ENCODE measurements at places on chromosomes 1 and 21.

- DNase-seq = no peak
These were observed 68.9 kb upstream of the TSPAN2 start for GRCh38 chr1:115158181-115158580.

GRCh38 chr21:18801468-18801867 is 397.9 kb upstream of the TMPRSS15 start:
- DNase-seq = no peak

GRCh38 chr21:46078978-46079351 is 18.9 kb upstream of the COL6A2 start:
- no peak for DNase-seq

- no peak for DNase-seq
These were observed 152.4 kb downstream of the LEPR start for GRCh38 chr1:65572701-65573421.

DNA sequence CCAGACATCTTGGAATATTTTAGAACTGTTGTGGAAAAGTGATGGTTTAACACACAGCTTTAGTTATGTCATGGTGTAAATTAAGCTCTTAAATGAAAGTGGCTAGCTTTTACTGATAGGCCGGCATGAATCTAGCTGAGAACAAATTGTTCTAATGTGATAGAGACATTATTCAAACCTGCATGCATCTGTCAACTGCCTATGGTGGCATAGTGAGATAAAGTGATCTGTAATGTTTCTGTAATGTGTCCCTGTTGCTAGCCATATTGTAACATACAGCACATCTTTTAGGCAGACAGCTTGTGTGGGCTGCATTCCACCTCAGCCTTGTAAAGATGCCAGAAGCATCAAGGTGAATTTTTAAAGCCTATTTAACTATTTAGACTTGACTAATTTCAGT is 16.0 kb downstream of the LRIG2 start:
- no peak for DNase-seq

DNA sequence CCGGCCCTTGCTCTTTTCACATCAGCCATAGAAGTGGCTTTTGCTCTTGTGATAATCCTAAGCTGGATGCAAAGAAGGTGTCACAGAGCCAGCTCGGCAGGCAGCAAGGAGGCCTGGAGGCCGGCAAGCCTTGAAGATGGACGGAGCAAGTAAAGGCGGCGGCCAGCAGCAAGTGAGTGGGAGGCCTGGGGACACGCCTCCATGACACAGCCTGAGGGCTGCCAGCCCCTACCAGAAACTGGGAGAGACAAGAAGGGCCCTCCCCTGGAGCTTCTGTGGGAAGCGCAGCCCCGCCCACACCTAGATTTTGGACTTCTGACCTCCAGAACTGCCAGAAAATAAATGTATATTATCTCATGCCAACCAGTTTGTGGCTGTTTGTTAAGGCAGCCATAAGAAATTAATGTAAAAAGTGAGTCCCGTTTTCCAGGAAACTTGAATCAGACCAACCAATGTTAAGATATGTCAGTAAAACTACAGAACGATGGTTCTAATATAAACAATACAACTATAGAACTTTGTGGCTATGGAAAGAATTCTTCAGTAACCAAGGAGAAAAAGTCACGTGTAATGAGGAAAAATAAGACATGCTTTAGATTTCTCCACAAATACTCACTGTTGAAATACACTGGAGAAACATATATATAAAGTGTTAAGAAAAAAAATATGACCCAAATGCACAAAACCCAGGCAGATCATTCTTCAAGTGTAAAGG is 49.9 kb downstream of the BACE2 start:
- DNase-seq = no peak

GRCh38 chr21:34154878-34155277 is 81.5 kb downstream of the MRPS6 start:
- DNase-seq = no peak

- no peak for DNase-seq
These were observed 420.9 kb downstream of the PRDM2 start for GRCh38 chr1:14120895-14121294.

DNA sequence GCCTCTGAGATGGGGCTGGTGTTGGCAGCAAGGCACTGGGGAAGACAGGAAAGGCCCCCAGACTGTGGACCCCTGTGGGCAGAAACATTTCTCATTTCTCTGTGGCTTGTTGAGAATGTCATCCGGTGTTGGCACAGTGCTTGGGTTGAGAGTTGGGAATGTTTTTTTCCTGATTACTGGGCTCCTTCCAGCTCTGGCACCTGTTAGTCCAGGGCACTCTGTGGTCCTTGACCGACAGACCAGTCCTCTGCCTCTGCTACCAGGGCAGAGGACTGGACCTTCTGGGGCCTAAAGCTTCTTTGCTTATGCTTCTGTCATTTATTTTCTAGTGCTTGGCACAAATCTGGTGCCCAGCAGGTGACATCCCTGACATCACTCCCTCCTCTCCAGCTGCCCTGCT is 4.8 kb upstream of the SPRR5 start:
- DNase-seq = no peak

DNA sequence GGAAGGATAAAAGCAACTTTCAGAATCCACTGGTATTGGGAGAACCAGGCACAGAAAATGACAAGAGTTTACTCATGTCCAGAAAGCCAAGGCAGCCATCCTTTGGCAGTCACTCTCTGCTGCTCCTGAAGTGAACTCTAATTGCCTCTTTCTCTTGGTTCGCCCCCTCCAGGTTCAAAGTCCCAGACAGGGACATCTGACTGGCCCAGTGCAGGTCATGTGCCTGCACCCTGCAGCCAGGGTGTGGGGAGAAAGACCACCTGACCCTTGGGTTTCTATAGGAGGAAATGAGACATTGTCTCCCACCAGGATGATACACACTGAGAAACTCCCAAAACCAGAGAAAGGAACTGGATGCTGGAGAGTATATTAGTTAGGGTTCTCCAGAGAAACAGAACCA is 103.9 kb upstream of the SYT6 start:
- DNase-seq = no peak

GRCh38 chr1:91819038-91819788 is 66.7 kb downstream of the TGFBR3 start:
- DNase-seq = no peak

- no peak for DNase-seq
These were observed 594 bp downstream of the GLMN start for GRCh38 chr1:92298213-92298572.

GRCh38 chr1:241311056-241311746 is 45.8 kb downstream of the RGS7 start:
- no peak for DNase-seq

- DNase-seq = no peak
These were observed 75.1 kb upstream of the GRIK1 start for GRCh38 chr21:30014886-30015285.

DNA sequence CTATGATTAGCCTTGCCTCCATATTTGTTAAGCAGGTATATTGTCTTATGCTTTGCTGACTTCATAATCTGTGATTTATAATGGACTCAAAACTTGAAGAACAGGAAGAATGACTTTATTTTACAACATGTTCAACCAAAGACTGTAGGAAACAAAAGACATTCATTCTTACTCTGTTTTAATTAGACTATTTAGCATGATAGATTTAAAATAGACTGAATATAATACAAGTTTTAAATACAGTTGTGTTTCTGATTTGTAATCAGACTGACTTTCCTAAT is 63.1 kb downstream of the CDC14A start:
- no peak for DNase-seq

- DNase-seq = no peak
These were observed 11.4 kb downstream of the SLC45A3 start for GRCh38 chr1:205668951-205669340.

GRCh38 chr1:167003711-167004110 is 14.6 kb downstream of the MAEL start:
- no peak for DNase-seq

DNA sequence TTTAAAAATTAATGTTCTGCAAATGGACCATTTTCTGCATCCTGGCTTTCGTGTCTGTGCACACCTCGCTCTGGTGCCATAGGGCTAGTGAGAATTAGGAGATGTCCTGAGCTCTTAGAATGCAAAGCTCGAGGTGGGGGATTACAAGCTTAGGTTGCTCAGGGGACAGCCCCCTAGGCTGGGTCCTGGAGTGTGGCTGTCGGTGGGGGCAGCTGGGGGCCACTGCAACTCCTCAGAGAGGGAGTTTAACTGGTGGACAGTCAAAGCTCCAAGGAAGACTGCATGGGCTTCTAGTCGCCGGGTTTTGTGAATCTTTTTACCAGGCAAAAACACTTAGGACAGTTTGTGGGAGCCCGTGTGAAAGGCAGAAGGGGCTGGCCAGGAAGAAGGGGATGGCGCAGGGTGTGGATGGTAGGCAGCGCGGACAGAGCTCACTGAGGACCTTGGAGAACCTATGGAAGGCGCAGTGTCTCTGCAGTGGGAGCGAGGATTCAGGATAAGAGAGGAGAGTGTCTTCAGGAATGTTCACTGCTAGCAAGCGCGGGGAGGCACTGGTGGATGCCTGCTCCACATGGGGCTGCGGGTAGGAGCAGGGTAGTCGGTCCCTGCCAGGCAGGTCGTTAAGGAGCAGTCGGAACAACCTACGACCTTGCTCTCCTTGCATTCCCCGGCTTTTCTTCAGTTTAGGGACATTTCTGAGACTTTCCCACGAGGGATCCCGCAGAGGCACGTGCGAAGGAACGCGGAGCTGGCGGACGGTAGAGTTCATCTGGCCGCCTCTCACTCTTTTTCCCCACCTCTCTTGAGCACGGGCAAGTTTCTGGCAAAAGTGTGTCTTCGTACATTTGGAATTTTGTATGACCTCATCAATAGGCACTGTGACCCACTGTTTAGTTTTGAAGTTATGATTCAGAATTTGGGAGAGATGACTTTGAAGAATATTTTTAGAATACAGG is 12.9 kb upstream of the KCNE1 start:
- no peak for DNase-seq

- DNase-seq = no peak
These were observed 506 bp downstream of the C1orf50 start for GRCh38 chr1:42767510-42768000.

GRCh38 chr1:242401937-242402336 is 122.6 kb downstream of the PLD5 start:
- no peak for DNase-seq

- DNase-seq = no peak
These were observed 88.5 kb upstream of the DEPDC1 start for GRCh38 chr1:68585351-68585750.

GRCh38 chr1:209768354-209768774 is 12.5 kb downstream of the TRAF3IP3 start:
- peak; percentile 49 for DNase-seq

DNA sequence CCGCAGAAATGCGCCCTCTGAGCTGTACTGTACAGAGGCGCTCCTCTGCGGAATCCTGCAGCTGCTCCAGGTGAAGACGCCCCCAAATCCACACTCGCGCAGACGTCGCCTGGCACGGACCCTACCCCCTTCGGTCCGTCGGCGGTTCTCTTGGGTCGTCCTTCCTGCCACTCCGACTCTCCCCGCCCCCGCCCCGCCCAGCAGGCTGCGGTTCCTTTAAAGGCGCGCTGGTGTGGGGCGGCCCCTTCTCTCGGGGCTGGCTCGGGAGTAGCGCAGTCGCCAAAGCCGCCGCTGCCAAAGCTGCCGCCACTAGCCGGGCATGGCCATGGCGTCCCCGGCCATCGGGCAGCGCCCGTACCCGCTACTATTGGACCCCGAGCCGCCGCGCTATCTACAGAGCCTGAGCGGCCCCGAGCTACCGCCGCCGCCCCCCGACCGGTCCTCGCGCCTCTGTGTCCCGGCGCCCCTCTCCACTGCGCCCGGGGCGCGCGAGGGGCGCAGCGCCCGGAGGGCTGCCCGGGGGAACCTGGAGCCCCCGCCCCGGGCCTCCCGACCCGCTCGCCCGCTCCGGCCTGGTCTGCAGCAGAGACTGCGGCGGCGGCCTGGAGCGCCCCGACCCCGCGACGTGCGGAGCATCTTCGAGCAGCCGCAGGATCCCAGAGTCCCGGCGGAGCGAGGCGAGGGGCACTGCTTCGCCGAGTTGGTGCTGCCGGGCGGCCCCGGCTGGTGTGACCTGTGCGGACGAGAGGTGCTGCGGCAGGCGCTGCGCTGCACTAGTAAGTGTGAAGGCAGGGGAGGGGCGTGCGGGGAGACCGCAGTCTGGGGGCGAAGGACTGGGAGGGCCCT is at the start of gene RASSF5:
RASSF5 (plus strand) TSS at position 248 of the 846 bp plus-strand sequence; CDS start at position 320, 72 bp downstream.
- DNase-seq = peak; percentile 58

GRCh38 chr1:33649759-33650158 is 177.3 kb downstream of the ZSCAN20 start:
- DNase-seq = no peak

- DNase-seq = no peak
These were observed 7.7 kb upstream of the TTLL10 start for GRCh38 chr1:1165900-1166421.

GRCh38 chr1:19079541-19080472 is 123.3 kb upstream of the IFFO2 start:
- DNase-seq = no peak

- no peak for DNase-seq
These were observed 12.4 kb downstream of the C1orf116 start for GRCh38 chr1:207020065-207020708.

DNA sequence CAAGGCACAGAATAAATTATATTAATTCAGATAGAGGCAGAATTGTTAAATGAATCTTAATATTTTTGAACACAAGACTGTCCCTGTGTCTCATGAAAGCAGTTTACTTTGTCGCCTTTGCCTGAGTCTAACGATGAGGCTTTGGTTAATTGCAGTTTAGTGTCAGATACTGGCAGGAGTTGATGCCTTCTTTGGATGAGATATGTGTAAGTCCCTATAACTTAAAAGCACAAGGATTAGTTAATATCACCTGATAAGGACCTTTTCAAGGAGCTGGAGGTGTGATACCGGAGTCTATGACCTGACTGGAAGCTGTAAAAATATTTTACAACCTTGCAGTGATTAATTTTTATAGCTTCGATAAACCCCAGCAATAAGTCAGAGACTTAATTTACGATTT is 2.0 kb upstream of the SIKE1 start:
- DNase-seq = no peak

DNA sequence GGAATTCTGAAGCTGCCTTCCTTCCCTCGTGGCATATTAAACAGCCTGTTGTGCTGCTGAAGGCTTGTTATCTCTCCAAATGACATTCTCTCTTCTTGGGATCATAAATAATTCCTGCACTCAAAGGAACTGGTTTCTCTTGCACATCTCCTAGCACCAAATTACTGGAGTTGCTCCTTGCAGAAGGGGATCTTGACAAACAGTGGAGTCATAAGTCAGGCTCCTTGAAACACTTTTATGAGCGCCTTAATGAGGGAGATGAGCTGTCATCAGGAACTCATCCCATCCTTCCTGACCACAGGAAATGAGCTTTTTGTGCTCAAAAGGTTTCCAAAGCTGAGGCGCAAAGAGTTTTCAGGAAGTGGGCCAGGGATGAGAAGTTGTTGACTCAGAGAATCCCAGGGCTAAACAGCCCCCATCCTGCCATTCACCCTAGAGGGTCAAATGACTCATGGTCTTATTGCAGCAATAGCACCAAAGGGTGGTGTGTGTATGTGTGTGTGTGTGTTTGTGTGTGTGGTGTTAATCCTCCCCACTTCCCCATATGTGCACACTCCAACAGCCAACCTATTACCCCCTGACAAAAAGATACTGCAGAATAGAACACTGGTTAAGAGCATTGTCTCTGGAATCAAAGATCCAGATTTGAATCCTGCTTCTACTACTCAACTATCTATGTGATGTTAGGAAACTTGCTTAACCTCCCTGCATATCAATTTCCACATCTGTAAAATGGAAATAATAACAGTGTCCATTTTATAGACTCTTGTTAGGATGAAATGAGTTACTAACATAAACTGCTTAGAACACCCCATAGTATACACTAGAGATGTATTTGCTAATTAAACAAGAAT is 2.8 kb upstream of the PHC2 start:
- DNase-seq = no peak

Data from stimulated activated CD4-positive, alpha-beta T cell treated with anti-CD3 and anti-CD28 coated beads, Interleukin-1b, Interleukin-23, amount 100 ng/mL, for 1 hour (primary cell).